ENCODE measurements at places on chromosomes 5 and 9. TPM values are rescaled to one million over a fixed set of nuclear protein-coding genes. Genes with fewer than 3 reads are reported as not detected.
A peak's percentile ranks its signal among the peaks of the same experiment; 100 is the strongest.

DNA sequence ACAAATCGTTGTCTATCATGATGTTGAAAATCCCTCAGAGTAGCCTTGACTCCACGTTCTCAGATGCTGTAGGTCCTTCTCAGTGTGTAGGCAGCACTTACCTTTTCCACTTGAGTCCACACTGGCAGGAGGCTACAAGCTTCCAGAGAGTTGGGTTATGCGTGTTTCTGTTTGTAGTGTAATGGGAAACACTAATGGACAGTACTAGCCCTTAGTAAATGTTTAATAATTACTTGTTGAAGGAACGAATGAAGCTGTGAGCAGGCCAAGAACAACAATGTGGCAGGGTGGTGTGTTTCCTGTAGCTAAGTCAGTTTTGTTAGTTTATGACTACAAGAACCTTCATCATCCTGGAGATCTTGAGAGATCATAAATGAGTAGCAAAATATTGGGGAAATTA is 83.5 kb downstream of the ARHGAP26 start:
- no peak overlapping the region for H3K4me3 ChIP-seq
- H3K27me3 ChIP-seq, result no peaks in the 10 kb centered on the region
- H3K27ac ChIP-seq, result no peak overlapping the region
- no peaks in the 10 kb centered on the region for H3K36me3 ChIP-seq
- DNase-seq, result no peak
- peaks cover 12% of the 10 kb centered on the region for H3K4me1 ChIP-seq

GRCh38 chr5:107849118-107849517 is 178.4 kb upstream of the EFNA5 start:
- no peak overlapping the region for H3K4me3 ChIP-seq
- no peak for DNase-seq
- no peaks in the 10 kb centered on the region for H3K36me3 ChIP-seq
- no peaks in the 10 kb centered on the region for H3K4me1 ChIP-seq

DNA sequence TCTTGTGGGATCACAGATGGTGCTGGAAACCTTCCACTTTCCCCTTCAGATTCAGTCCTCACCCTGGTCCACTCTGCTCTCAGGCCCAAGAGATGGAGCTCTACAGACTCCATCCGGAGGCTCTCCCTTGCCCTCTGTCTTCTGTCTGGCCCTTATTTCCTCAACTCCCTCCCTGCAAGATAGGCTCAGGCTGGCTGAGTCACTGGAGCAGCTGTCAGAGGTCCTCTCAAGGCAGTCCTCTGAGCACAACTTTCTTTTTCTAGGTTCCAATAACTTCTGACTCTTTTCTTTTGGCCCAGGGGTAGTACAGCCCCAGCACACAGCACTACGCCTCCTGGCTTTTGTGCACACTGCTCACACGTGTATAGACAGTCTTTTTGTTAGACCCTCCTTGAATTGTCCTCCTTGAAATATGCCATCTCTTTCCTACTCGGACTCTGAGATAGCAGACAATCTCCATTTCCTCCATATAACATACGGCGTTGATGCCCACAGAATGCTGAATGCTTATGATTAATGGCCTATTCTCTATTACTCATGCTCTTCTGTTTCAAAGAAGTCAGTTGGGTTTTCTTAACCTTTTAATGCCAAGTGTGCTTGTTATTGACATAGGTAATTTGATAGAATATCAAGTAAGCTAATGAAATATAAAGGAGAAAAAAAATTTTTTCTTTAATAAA is 193.1 kb downstream of the SLC12A2 start:
- H3K4me3 ChIP-seq, result no peak overlapping the region
- no peak for DNase-seq
- H3K36me3 ChIP-seq, result no peaks in the 10 kb centered on the region
- H3K4me1 ChIP-seq, result no peaks in the 10 kb centered on the region
- no peak overlapping the region for H3K27ac ChIP-seq
- no peaks in the 10 kb centered on the region for H3K27me3 ChIP-seq

DNA sequence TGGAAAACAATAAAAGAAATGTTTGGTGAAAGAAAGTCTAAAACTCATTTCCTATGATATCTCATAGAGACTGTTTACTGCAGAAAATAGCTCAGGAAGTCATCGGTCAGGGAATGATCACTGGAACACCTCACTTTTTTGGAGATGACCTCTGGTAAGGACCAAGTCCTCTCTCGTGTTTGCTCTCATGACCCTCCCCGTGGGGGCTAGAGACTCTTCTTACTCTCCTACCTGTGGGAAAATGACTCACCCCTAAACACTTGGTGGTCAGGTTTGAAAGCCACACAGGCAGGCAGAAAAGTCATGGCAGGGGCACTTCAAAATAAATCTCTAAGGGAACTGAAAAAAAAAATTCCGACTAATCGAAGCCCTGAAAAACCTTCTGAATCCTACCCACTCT is 48.2 kb downstream of the FAM240B start:
- peaks cover 3% of the 10 kb centered on the region for H3K27me3 ChIP-seq
- no peak overlapping the region for H3K27ac ChIP-seq
- no peak for DNase-seq

GRCh38 chr9:136474021-136474640 is 8.7 kb downstream of the SEC16A start:
- H3K4me1 ChIP-seq, result peaks cover 7% of the 10 kb centered on the region
- H3K27me3 ChIP-seq, result no peaks in the 10 kb centered on the region
- peaks cover 56% of the 10 kb centered on the region for H3K36me3 ChIP-seq
- no peak for DNase-seq

DNA sequence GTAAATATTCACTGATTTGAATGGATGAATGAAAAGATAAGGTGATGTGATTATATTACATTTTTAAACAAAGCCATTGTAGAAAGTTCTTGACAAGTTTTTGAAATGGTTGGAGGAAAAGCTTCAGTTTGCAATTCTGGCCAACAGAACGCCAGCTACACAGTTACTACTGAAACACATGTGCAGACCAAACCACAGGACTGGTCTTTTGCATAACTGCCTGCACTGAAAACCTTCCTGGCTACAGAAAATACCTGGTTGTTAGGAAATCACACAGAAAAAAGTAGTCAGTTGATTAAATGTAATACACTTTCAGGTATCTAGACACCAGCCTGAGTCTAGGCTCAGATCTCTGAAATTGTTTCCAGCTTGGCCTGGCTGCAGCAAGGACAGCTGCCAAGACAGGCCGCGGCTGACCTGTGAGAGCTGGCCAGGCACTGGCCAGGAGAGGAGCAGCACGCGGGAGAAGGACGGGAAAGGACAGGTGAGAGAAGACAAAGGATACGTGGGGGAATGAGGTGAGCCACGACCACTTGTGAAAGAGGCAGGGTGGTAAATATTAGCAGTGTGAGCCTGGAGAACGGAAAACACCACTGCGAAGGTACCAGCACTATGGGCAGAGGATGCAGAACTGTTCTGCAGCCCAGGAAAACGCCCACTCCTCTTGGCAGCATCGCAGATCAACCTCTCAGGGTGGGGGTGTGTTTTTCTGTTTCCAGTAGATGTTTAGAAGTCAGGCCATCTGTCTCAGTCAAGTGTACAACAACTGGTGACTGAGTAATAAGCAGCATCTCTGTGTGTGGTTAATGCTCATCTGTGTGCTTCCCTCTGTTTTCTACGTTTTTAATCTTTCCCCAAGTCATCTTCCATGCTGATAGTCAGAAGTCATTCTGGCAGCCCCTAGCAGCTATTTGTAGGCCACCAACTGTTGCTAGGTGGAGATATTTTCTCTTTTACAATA is 137.4 kb downstream of the SCAMP1 start:
- peak; percentile 8 for DNase-seq
- peaks cover 40% of the 10 kb centered on the region for H3K27me3 ChIP-seq
- H3K36me3 ChIP-seq, result no peaks in the 10 kb centered on the region
- H3K4me3 ChIP-seq, result no peak overlapping the region
- H3K27ac ChIP-seq, result no peak overlapping the region

DNA sequence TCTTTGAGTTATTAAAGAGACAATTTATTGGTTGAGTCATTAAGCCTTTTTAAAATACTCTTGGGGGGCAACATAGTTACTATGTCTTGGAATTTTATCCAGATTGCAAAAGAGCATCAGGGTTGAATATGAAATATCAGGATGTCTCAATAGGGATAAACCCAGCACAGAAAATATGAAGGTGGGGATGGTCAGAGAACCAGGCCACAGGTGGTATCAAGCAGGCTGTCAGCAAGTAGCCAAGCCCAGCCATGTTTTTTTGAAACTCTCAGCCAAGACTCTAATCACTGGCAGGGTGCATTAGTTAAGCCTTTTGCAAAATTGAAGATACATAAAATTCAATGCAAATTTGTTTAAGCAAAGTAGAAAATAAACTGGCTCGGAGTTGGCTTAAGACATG is 468.9 kb downstream of the DTWD2 start:
- H3K27ac ChIP-seq, result no peak overlapping the region
- no peaks in the 10 kb centered on the region for H3K27me3 ChIP-seq
- no peak overlapping the region for H3K4me3 ChIP-seq
- no peak for DNase-seq
- H3K4me1 ChIP-seq, result no peaks in the 10 kb centered on the region

DNA sequence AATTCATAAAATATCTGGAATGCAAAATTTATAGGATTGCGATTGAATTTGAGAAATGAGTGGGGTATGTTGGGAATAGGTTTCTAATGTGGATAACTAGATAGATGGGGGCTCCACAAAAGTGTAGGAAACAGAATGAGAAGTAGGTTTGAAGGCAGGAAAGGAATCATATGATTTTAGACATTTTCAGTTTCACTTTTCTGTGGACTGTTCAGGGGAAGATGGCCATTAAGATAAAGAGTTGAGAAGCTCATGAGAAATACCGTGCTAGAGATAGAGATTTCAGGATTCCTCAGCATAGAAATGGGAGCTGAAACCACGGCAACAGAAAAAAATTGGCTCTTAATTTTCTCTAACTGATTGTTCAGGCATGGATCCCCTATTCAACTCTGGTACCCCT is 163.4 kb upstream of the CD180 start:
- DNase-seq, result no peak
- peaks cover 8% of the 10 kb centered on the region for H3K4me1 ChIP-seq
- H3K27ac ChIP-seq, result no peak overlapping the region
- no peaks in the 10 kb centered on the region for H3K27me3 ChIP-seq

- no peaks in the 10 kb centered on the region for H3K27me3 ChIP-seq
- no peak overlapping the region for H3K4me3 ChIP-seq
- H3K36me3 ChIP-seq, result no peaks in the 10 kb centered on the region
- DNase-seq, result no peak
- no peak overlapping the region for H3K27ac ChIP-seq
Measured at GRCh38 chr5:94402096-94402495, 216.3 kb downstream of the KIAA0825 start.

DNA sequence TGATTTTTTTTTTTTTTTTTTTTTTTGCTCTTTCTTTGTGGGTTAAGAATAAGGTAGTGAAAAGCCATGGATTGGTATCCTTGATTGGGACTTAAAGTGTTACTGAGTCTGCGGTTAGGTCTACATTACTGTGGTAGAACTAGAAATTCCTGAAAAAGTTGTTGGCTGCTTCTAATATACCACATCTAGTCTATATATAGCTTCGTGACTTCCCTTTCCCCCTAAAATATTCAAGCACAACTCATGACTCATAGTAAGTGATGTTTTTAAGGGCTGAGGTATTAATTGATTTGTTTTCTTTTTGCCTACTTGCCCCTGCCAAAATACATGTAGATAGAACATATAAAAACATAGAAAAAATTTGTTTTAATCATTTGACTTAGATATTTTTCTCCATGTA is 247.6 kb downstream of the TMEM232 start:
- no peak overlapping the region for H3K27ac ChIP-seq
- H3K4me3 ChIP-seq, result no peak overlapping the region
- no peak for DNase-seq
- no peaks in the 10 kb centered on the region for H3K36me3 ChIP-seq

- H3K4me3 ChIP-seq, result peak overlapping the region; percentile 85
- H3K4me1 ChIP-seq, result peaks cover 62% of the 10 kb centered on the region
- H3K27ac ChIP-seq, result peak overlapping the region; percentile 91
- no peaks in the 10 kb centered on the region for H3K27me3 ChIP-seq
Measured at GRCh38 chr5:151222790-151223446, 974 bp downstream of the CCDC69 start.

DNA sequence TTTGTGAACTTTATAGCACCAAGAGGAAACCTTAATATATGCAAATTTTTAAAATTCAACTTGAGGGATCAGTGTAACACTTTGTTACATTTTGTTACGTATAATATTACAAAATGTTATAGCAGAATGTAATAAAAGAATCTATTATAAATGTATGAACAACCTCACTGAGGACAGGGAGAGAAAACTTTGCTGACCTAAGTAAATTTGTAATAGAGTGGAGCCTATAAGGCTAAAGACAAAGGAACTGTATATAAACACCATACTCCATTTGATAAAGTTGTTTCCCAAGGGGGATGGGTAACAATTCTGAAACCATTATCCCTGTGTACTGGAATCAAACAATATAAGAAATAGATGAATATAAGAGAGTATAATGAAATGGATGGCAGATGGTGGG is 77.3 kb downstream of the ANGPTL2 start:
- H3K27me3 ChIP-seq, result peaks cover 15% of the 10 kb centered on the region
- H3K4me1 ChIP-seq, result peaks cover 26% of the 10 kb centered on the region
- H3K27ac ChIP-seq, result no peak overlapping the region
- H3K4me3 ChIP-seq, result no peak overlapping the region
- H3K36me3 ChIP-seq, result peaks cover 3% of the 10 kb centered on the region

DNA sequence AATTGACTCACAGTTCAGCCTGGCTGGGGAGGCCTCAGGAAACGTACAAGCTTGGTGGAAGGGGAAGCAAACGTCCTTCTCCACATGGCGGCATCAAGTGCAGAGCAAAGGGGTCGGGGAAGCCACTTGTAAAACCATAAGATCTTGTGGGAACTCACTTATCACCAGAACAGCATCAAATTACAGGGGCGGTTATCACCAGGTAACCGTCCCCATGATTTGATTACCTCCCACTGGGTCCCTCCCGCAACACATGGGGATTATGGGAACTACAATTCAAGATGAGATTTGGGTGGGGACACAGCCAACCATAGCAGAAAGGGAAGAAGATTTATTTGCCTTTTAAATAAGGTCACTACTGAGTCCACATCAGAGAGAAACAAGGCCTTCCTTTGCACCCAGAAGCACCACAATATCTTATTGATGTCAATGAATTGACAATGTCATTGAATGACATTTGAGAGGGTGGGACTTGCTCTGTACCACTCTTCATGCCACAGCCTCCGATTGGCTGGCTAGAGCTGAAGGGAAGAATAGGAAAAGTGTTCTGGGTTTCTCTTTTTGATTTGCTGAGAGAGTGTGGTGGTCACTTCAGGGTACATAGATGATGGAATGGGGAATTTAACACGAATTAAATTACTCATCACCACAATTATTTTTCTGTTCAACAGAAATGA is 11.0 kb downstream of the SKP2 start:
- DNase-seq, result no peak
- H3K36me3 ChIP-seq, result peaks cover 59% of the 10 kb centered on the region

- H3K36me3 ChIP-seq, result no peaks in the 10 kb centered on the region
- H3K27me3 ChIP-seq, result peaks cover 2% of the 10 kb centered on the region
- H3K4me1 ChIP-seq, result no peaks in the 10 kb centered on the region
- no peak overlapping the region for H3K27ac ChIP-seq
- H3K4me3 ChIP-seq, result no peak overlapping the region
- no peak for DNase-seq
Measured at GRCh38 chr9:87406543-87407166, 91.0 kb upstream of the DAPK1 start.

The PCDHB6 gene
- total RNA-seq, result not detected

The SLC45A2 gene
- not detected for total RNA-seq

The HRCT1 gene
- total RNA-seq, result not detected
